ENCODE measurements at places on chromosomes 1 and 21.

- DNase-seq, result no peak
These were observed 11.4 kb downstream of the SH3BP5L start for GRCh38 chr1:248814351-248814750.

DNA sequence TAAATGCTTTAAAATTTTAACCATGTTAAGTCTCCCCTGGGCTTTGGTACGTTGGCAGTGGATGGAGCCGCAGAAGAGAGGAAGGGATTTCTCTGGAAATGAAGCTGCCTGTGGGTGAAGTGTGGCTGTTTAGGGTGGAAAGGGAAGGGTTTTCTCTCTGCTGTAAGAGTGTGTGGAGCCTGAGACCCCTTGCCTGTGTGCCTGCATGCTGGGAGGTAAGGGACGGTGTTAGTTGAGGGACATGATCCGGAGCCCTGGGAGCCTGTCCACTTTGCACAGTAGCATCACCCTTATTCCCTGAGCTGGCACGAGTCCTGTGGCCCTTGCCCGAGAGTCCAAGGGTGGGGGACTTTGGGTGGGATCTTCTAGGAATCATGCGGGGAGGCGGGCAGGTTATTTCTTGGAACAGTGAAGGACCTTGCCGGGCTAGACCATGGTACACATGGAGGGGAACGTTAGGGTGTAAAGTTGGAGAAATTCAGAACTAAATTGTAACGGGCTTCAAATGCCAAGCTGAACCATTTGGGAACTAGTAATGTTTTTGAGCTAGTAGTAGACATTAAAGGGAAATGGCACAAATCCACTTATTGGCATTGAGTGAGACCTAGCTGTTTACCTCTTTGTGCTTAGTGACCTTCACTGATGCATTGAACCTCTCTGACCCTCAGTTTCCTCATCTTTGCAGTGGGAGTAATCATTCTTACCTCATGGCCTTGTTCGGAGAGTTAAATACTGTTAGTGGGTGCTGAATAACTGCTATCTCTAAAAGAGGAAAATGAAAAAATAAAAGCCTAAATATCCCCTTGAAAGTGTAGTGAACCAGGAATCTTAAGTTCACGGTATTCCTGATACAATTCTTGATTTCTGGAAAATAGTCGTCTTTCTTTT lies 3.5 kb downstream of the GALNT2 start:
- no peak for DNase-seq

DNA sequence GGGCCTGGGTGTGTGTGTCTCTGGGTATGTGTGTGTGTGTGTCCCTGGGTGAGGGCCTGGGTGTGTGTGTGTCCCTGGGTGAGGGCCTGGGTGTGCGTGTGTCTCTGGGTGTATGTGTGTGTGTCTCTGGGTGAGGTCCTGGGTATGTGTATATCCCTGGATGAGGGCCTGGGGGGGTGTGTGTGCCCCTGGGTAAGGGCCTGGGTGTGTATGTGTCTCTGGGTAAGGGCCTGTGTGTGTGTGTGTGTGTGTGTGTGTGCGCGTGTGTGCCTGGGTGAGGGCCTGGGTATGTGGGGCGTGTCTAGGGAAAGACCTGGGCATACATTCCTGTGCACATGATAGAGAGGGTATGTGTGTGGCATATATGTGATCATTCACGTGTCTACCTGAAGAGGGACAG lies 155.1 kb upstream of the ZC3H12A start:
- DNase-seq, result no peak

GRCh38 chr1:36705629-36706028 lies 222.9 kb upstream of the CSF3R start:
- peak; percentile 36 for DNase-seq

GRCh38 chr1:198153103-198153502 lies 3.7 kb upstream of the NEK7 start:
- peak; percentile 43 for DNase-seq

- DNase-seq, result peak; percentile 80
These were observed 2.8 kb upstream of the KRTAP10-5 start for GRCh38 chr21:44583089-44583799.

- DNase-seq, result no peak
These were observed 136.6 kb downstream of the PROX1 start for GRCh38 chr1:214124281-214124805.

- DNase-seq, result no peak
These were observed 6.2 kb upstream of the KIAA1614 start for GRCh38 chr1:180906511-180906910.

- DNase-seq, result no peak
These were observed 16.4 kb downstream of the ETS2 start for GRCh38 chr21:38821959-38822682.

- DNase-seq, result no peak
These were observed 178.9 kb upstream of the FOXD3 start for GRCh38 chr1:63143482-63143881.

- peak; percentile 55 for DNase-seq
These were observed 116.1 kb downstream of the SPATA17 start for GRCh38 chr1:217747156-217747769.

- no peak for DNase-seq
These were observed 77.3 kb upstream of the KCNJ15 start for GRCh38 chr21:38179511-38179910.

DNA sequence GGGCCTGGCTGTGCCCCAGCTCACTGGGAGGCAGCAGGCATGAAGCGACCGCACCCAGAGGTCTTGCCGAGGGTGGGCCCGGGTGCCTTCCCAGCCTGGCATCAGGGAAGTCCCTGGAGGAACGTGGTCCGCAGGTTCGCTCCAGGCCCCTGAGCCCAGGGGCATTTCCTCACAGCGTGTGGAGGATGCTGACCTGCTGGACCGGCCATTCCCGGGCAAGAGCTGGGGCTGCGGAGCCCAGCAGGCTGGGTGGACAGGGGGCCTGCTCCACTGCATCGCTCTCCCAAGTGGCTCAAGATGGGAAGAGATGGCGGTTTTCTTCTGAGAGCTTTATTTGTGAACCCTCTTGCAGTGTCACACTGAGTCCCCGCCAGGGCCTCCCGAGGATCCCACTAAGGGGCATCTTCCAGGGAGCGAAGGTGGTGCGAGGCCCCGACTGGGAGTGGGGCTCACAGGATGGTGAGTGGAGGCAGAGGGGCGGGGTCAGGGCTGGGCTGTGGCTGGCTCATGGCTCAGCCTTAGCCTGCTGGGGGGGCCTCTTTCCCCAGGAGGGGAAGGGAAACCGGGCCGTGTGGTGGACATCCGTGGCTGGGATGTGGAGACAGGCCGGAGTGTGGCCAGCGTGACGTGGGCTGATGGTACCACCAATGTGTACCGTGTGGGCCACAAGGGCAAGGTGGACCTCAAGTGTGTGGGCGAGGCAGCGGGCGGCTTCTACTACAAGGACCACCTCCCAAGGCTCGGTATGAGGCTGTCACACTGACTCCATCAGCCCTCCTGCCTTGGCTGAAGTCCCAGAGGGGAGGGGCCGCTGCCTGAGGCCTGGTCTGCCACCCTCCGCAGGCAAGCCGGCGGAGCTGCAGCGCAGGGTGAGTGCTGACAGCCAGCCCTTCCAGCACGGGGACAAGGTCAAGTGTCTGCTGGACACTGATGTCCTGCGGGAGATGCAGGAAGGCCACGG lies 7.2 kb upstream of the MMP23B start:
- DNase-seq, result peak; percentile 29

GRCh38 chr1:193971595-193971994 lies 785.2 kb upstream of the B3GALT2 start:
- DNase-seq, result no peak

DNA sequence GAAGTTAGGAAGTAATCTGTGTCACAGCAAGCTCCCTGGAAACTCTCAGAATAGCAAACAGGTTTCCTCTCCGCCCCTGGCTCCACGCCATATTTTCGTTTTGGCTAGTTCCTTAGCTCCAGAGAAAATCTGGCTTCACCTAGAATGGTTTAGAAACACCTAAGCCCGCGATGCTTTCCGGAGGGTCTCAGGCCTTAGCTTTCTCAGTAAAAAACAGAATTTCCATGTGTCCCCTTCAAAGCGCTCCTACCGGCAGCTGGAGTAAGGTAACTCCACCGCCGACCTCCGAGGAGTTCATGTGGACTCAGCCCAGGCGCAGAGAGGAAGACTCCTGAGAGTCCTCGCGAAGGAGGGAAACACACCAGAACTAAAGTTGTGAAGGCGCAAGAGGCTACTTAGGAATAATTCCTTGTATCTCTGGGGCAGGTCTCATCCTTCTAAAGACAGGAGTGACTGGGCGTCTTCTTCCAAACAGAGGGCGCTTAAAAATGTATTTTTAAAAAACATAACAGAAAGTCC lies 406 bp downstream of the KIAA0040 start:
- DNase-seq, result peak; percentile 82

- DNase-seq, result no peak
These were observed 17.0 kb upstream of the TRAF5 start for GRCh38 chr1:211309617-211310016.

DNA sequence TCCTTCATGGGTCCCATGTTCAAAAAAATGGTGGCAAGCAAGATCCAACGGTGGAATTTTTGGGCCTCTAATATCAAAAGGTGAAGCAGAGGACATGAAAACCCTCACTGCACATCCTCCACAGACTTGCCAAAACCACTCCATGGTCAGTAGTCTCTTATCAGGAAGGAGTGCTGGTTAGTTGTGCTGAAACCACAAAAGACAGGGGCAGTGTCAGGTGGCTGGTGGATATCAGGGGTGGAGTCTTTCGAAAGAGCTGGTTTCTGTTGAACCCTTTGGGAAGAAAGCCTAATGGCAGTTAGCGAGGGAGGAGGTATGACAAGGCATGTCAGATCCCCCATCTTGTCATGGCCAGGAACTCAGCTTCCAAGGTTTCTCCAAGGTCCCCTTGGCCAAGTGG lies 395.9 kb upstream of the CAMK1G start:
- no peak for DNase-seq

- DNase-seq, result no peak
These were observed 417.7 kb downstream of the PRDM2 start for GRCh38 chr1:14117700-14118099.

DNA sequence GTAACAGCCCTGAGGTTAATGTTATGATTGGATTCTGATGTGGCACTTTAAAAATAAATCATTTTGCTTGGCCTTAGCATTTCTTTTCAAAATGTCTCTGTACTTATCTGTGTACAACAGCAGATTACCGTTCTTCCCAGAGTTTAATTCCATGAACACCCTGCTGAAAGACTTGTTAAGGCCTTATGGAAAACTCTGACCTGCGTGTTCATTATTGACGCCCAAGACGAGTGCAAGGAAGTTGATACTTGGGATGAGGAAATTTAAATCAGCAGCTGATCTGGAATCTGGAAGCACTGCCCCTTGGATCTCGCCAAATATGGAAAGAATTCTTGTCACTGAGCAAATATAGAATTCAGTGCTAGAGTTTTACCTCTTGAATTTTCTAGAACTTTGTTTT lies 6.7 kb downstream of the ERG start:
- DNase-seq, result no peak

DNA sequence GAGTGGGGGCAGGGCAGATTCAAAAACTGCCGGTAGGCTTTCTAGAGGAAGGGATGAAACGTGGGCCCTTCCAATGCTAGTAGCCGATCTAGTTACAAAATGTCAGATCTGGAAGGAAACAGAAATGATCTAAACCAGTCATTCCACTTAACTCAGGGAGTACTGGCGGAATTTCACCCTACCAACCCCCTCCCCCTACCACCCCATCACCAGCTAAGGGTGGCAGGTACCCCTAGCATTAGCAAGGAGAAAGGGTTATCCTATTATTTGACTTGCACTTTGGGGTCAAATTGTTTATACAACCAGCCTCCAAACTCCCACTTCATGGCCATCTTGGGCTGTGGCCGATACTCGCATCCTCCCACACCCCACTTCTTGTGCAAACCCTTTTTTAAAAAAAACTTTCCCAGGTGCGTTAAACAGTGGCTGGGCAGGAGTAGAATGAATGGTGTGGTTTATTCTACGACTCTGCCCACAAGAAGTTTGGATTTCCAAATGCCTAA lies 644 bp upstream of the MRPL24 start:
- DNase-seq, result no peak

GRCh38 chr1:71785000-71785399 lies 497.3 kb downstream of the NEGR1 start:
- peak; percentile 30 for DNase-seq

DNA sequence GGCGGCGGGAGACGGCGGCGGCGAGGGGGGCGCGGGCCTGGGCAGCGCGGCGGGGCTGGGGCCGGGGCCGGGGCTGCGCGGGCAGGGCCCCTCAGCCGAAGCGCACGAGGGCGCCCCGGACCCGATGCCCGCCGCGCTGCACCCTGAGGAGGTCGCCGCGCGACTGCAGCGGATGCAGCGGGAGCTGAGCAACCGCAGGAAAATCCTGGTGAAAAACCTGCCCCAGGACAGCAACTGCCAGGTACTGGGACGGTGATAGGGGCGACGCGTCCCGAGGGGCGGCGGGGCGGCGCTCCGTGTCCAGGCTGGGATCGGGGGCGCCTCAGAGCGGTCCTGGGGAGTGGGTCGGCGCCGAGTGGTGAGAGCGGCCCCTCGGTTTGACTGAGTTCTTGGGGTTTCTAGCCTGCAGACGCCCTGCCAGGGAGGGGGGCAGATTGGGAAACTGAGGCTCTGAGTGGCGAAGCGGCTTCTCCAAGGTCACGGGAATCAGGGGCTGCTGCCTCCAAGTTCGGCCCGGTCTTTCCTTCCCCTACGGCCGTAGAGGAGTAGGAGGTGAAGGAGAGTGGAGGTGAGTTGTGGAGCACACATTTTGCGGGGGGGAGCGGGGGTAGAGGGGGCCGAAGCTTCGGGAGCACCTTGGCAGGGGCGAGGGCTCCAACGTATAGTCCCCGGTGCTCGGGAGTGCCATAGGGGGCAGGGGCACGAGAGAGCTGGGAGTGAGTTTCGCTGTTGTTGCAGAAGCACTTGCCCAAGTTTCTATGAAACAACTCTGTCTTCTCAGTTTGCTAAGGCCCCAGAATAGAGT lies 508 bp downstream of the RAVER2 start:
- DNase-seq, result peak; percentile 71

DNA sequence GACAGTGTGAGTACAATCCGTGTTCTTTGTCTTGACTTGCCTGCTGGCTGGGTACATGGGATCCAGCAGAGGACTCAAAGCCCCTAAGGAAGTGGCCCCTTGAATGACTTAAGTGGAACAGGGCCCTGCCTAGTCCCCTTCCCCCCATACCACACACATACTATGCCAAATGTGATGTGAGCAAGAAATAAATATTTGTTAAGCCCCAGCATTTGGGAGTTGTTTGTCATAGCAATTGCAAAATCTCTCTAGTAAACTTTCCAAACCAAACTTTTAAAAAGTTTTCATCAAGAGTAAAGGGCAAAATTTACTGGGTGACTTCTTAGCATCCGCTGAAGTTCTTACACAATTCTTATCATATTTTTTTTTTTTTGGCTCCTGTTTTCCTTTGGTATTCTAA lies 32.5 kb upstream of the CACHD1 start:
- no peak for DNase-seq

DNA sequence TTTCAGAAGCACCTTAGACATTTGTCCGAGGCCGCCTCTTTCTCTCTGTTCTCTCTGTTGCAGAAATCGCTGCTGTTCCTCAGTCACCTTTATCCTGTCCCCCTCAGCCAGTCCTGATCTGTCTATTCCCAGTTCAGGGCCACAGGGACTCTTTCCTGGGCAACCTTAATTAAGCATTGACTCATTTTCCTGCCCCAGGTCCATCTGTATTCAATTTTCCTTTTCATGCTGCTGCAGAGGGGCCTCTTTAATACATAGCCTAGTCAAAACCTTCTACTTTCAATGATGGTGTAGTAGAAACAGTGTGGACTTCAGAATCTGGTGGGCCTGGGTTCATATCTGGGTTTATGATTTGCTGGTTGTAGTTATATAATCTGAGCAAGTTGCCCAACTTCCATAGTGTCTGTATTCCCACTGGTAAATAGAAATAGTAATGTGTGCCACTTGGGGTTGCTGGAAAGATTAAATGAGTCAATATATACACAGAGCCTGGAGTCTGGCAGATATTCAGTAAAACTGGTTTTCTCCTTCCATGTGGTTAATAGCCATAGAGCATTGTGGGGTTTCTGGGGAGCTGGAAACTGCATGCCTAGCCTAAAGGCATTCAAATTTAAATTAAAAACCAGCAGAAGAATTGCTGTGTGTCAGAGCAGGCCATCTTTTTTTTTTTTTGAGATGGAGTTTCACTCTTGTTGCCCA lies 4.5 kb downstream of the TRAF5 start:
- no peak for DNase-seq

Data from tongue (tissue), 3 donors.